ENCODE measurements at places on chromosomes 2 and 18.

- no peak for DNase-seq
Observed at GRCh38 chr18:52190195-52190594, 149.8 kb upstream of the DCC start.

DNA sequence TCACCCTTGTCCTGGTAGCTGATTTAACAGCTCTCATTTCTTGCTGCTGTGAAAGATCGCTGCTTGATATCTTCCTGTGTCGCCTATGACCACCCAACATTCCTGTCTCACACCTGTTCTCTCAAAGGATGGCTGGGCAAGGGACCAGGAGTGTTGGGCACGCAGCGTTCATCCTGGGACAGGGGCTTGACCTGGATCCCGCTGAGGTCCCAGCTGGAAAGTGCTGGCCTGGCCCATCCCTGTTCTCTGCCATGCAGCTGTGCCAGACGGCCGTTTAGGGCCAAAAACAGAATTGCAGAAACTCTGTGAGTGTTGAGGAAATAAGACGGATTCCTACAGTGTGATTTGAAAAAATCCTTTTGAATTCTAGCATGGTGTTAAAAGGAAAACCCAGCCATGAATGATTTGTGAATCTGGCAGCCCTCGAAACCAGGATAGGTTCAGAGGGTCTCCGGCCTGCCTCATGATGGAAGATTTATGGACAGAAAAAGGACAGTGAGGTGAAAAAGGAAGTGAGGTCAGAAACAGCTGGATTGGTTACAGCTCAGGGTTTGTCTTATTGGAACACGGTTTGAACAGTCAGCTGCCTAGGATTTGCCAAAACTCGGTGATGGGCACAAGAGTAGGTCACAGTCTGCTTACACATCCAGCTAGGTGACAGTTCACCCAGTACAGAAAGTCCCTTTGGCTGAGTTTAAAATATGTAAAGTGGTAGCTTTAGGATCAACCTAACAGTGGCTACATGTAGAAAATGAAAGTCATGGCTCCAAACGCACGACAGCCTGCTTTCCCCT lies 164.8 kb downstream of the DCDC2C start:
- DNase-seq = no peak

GRCh38 chr2:232889876-232890401 lies 19.9 kb downstream of the SNORC start:
- no peak for DNase-seq

DNA sequence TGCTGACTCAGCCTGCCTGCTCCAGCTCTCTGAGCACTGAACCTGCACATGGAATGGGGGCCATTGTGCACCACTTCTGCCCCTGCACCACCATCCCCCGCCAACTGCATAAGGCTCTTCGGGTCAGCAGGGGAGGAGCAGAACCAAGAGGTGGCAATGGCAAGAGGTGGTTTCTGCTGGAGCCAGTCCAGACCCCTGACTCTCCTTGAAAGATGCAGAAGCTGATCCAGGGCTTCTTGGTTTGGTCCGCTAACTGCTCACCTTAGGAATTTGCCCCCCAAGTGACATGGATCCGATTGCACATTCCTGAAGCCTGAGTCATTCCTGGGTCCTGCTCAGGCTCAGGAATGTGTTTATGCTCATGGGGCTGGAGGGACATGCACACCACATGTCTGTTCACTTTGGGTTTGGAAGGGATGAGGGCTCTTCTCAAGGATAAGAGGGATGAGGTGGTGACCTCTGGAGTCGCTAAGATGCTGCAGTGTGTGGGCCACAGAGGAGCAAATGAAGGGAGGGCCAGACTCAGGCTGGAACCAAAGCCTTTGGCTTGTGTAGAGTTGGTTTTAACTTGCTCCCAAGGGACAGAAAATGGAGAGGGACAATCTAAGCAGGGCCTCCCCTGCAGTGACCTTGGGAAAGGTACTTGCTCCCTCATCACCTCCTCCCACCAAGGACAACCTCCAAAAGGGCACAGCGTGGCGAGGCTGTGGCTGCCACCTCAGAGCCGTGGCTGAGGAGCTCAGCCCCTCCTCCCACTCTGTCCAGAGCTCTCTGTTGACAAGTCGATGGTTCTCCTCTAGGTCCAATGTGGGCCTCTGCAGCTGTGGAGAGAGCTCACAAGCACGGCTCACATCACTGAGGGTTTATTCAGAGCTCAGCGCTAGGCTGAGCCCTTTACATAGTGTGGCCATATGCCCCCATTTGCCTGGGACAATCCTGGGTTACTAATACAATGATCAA lies 66.2 kb downstream of the HS1BP3 start:
- no peak for DNase-seq

- no peak for DNase-seq
Observed at GRCh38 chr2:16127958-16128357, 187.6 kb downstream of the MYCN start.

DNA sequence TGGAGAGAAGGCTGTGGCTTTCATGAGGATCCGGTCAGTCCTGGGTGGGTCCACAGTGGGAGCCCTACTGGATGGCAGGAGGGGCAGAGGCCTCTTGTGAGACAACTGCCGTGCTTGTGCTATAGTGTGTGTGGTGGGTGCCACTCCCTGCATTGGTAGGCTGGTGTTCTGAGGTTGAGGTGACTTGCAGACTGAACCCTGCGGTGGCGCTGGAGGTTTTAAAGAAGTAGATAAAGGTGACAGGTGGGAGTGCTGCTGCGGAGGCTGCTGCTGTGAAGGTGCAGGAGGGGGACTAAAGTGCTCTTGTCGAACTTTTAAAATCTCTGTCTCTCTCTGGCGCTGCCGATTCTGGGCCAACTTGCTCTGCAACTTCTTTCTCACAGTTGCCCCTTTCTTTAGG lies 29.7 kb downstream of the INO80D start:
- DNase-seq = no peak

DNA sequence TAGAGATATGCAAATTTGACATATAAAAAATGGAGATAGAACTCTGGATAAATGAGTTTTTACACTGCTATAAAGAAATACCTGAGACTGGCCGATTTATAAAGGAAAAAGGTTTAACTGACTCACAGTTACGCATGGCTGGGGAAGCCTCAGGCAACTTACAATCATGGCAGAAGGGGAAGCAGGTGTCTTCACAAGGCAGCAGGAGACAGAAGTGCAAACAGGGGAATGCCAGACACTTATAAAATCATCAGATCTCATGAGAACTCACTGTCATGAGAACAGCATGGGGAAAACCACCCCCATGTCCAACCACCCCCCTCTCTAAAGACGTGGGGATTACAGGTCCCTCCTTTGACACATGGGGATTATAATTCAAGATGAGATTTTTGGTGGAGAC lies 1540.2 kb upstream of the SLC39A10 start:
- no peak for DNase-seq

DNA sequence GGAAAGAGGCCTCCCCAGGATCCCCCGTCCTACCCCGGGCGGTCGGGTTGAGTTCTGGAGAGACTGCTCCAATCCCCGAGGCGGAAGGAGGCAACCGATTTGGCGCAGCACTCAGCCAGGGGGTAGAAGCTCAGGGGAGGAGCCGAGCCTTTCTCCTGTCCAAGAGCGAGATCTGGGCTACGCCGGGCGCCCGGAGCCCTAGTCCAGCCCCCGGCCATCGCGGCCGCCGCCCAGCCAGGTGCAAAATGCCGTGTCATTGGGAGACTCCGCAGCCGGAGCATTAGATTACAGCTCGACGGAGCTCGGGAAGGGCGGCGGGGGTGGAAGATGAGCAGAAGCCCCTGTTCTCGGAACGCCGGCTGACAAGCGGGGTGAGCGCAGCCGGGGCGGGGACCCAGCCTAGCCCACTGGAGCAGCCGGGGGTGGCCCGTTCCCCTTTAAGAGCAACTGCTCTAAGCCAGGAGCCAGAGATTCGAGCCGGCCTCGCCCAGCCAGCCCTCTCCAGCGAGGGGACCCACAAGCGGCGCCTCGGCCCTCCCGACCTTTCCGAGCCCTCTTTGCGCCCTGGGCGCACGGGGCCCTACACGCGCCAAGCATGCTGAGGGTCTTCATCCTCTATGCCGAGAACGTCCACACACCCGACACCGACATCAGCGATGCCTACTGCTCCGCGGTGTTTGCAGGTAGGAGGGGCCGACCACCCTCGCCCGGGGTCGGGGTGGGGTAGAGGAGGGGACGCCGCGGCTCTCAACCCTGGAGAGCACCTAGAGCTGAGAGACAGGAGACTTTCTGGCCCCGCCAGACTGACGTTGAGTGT lies at the start of gene DYSF:
Gene DYSF (plus strand): TSS at position 158 of the 817 bp plus-strand sequence.
- no peak for DNase-seq

- no peak for DNase-seq
Observed at GRCh38 chr2:37414470-37414949, 70.1 kb downstream of the QPCT start.

GRCh38 chr2:85806358-85807118 lies 52.7 kb downstream of the ATOH8 start:
- no peak for DNase-seq

DNA sequence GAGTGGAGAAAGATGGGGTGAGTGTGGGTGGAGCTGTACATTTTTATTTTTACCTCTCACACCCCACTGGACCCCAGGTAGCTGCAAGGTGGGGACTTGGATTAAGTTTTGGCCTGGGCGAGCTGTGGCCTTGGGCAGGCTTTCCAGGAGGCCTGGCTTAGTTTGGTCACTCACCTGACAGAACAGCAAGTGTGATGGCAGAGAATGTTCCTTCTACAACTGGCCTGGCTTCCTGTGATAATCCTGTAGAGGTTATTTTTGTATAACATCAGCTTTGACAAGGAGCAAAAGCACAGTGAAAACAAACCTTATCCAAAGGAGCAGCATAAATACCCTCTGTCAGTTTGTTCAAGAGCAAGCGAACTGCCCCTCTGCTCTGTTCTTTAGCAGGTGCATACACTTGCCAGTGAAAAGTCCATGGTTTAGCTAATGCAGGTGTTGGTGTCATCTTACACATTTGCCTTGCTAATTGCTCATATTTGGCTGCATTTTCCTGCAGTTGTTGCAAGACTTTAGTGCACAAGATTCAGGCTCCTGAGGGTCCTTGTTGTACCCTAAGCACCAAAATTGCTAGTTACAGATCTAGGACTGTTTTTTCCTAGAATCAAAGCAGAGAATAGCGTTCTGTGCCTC lies 6.3 kb downstream of the THNSL2 start:
- DNase-seq = no peak

DNA sequence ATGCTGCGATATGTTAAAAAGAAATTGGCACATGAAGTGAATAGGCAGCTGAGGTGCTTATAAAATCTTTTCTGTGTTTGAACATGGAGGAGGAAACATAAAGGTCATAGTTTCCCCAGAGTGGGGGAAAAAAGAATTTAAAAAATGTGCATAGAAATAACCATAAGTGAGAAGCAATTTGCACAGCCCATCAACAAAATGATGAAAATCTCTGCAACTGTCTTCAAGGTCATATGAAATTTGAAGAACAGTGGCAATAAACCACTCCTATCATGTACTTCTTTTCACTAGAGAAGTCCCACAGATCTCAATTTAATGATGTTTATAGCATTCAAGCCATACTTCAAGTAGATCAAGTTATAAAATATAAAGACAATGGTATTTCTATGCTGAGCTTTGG lies 46.7 kb upstream of the ZNF804A start:
- DNase-seq = no peak

GRCh38 chr2:37569986-37570679 lies 101.3 kb downstream of the CDC42EP3 start:
- DNase-seq = no peak

DNA sequence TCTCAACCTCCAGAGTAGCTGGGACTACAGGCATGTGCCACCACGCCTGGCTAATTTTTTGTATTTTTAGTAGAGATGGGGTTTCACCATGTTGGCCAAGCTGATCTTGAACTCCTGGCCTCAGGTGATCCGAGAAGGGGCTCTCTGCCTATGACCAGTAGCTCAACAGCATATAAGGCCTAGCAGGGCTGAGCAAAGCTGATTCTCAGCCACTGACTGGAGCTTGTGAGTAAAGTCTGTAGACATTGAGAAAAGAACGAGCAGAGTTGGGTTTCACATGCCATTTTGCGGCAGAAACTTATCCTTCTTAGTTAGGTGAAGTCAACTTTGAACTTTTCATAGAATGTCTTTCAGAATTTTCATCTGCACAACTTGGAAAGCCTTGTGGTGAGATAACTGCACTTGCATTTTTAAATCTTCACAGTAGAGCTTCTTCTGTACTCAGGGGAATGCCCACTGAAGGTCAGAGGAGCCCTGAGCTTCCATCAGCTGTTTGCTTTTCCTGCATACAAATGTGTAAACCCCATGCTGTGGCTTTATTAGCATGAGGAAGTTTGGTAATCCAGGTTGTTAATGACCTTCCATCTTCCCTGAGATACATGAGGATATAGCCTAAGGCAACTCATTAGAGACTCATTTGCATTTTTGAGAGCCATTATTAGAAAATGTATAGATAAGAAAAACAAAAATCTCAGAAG lies 602.4 kb downstream of the METTL4 start:
- DNase-seq = no peak

DNA sequence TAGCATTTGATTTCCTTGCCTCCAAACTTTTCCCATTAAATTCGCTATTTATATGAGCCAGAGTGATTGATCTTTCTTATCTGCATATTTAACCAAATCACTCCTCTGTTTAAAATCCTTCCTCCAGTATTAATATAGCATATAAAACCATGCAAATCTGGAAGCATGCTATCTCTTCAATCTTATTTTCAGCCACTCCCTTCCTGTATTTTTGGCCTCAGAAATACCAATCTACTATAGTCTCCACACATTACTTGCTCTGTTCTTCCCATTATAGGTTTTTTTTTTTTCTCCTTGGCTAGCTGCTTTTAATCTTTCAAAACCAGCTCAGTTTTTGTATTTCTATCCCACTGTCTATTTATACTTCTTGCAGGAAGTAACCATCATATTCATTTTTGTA lies 19.1 kb downstream of the MAP2 start:
- DNase-seq = no peak

GRCh38 chr2:64700133-64700809 lies 46.6 kb upstream of the SERTAD2 start:
- DNase-seq = no peak

DNA sequence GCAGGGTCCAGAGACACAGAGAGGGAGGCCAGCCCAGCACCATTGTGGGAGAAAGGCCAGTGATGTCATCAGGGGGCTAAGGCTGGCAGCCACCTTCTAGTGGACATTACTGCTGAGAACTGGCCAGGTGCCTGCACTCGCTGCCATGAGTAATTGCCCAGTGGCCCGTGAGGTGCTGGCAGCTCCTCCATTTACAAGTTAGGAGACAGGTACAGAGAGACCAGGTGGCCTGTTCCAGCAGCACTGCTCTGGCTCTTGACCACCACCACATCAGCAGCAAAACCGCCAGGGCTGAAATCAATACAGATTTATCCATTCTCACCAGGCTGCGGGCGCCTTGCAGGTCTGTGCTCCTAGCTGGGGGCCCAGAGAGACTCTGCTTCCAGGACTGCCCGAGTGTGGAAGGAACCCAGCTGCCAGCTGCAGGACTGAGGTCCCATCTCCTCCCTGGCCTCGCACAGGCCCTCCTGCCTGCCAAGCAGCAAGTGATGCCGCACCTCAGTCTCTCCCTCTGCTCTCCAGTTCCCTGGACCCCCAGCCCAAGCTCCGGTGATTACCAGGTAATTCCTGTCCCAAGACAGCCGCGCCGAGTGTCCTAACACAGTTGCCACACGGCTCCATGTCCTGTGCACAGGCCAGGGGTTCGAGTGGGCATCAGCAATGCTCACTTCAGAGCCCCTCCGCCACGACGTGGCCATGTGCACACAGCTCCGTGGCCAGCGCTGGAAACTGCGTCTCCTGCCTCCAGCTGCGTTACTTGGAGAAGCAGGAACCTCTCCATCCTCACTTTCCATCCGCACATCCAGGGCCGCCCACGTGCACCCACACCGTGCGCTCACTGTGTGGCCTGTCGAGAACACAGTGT lies 101.0 kb upstream of the CTDP1 start:
- DNase-seq = no peak

All from esophagus squamous epithelium (tissue), 5 donors.